Stomach (tissue), 19 donors: ENCODE measurements at places on chromosomes 12 and 14. TPM values are rescaled to one million over a fixed set of nuclear protein-coding genes. Genes with fewer than 3 reads are reported as not detected.

DNA sequence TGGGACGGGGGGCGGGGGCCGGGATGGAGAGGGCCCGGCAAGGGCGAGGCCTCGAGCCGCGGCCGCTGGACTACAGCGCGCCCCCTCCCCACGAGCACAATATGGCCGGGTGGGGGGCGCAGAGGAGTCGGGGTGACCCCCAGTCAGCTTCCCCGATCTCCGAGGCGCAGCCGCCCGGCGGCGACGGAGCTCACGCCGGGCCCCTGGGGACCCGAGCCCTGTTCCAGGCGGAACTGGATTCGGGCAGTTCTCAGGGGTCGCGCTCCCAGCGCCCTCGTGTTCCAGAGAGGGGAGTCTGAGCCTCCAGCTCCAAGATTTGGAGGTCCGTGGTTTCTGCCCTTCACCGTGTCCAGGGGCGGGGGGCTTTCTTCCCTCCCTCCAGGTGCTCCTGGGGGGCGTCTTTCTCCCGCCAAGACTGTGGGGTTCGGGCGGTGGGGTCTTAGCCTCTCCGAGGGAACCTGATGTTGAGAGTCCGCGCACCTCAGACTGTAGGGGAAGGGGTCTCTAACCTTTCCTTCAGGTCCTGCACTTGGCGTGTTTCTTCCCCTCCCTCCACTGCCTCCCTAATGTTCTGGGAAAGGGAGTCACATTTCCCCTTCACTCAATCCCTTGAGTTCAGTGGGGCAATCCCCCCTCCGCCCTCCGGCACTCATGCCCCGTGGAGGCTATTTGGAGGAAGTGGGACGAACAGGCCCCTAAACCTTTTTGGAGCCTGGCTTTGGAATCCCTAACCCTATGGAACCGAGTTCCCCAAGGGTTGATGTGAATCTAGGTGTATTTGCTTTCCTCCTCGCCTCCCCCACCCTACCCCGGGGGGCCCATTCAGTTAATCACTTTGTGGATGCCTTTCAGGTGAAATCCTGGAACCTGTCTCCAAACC, 584 bp downstream of the ACVR1B start:
- peak; percentile 76 for DNase-seq

- DNase-seq, result no peak
Measured at GRCh38 chr12:75960954-75961661, 70.5 kb downstream of the PHLDA1 start.

DNA sequence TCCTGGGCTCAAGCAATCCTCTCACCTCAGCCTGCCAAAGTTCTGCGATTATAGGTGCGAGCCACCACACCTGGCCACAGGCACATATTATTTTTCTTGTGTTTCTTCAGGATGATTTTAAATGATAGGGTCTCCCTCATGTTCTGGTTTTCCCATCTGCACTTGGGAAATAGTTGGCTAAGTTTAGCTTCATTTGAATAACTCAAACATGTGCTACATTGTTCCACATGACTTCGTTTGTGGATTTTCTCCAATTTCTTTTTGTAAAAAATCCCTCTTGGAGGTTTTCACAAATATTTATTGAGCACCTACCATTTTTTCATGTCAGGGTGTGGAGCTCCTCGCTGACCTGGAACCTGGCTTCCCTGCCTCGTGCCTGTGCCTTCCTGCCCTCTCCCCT, 55.2 kb upstream of the GNPNAT1 start:
- no peak for DNase-seq

DNA sequence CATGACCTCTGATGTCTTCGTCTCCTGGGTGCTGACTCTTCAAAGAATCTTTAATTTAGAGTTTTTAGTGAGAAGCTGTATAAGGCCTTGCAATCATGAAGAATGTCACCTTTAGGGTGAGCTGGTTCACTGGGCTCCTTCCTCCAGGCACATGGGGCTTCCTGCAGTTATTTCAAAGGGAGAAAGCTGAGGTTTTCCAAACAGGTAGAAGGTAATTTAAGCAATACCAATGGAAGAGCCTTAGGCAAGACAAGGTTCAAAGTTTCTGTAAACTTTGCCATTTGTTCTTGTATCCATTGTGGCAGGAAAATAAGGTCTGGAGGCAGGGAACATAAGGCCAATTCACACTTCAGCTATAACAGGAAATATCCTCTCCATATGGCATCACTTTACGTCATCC, 88.0 kb upstream of the EIF5 start:
- no peak for DNase-seq

DNA sequence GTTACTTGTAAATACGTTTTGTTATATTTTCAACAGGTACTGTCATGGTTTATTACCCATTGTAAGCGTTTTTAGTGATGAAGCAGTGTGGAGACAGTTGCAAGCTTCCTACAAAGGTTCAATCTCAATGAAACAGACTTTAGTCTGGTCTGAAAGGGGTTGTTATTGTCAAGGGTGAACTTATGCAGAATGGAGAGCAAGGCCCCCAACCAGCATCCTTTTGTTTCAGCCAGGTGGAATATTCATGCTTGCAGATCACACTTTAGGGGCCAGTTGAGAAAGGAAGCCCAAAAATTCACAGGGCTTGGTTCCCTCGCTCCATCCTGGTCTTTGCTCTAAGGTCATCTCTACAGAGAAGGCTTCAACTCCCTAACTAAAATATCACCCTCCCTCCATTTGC, 103.7 kb downstream of the PRICKLE1 start:
- no peak for DNase-seq

DNA sequence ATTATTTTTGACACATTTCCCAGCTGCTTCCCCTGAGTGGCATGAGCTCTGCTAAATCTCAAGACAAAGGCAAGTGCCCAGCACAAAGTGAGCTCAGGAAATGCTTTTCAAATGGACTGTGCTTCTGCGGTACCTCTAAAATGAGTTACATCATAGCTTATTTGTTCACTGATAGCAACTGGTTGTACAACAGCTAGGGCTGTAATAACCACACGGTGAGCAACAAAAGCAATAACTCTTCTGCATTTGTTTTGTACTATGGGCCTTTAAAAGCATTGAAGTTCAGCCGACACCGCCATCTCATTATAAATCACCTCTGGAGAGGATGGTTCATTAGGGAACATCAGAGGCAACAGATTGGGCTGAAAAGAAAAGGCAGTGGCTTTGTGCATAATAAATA, 475.0 kb downstream of the GLT1D1 start:
- no peak for DNase-seq

DNA sequence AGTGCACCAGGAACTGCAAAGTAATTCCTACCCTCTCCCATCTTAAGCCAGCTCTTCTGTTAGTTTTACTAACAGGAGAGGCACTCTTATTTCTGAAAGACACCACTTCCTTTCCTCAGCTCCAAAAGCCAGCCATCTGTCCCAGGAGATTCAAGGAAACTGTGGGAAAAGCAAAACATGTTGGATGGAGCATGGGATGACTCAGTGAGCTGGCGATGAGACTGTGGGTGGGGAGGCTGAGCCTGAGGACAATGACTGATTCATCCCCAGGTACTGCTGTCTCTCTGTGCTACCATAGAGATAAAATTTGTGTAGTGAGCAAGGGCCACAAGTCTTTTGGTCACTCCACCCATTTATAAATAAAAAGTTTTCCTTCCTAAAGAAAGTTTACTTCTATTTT, 141.4 kb downstream of the MYRFL start:
- DNase-seq, result no peak

DNA sequence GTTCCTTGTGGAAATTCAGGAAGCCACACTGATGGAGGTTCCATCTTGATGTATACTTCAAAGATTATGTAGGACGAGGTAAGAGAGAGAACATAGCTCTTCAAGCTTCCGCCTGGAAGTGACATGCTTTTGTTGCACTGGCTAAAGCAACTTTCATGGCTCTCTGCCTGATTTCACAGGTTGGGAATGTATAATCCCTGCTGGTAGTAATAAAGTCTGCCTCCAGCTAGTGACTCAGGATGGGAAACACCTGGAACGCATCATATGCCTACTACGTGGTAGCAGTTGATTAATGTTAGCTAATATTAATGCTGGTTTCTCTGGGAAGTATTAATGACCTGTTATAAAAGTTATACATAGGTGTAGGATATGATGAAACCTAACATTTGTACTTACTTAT, 71.1 kb downstream of the PELI2 start:
- DNase-seq, result no peak

Gene RIMBP2
- total RNA-seq, result 7.5 TPM

Gene BRMS1L
- total RNA-seq, result 5.8 TPM
